Chondrocyte (in vitro differentiated cells): ENCODE measurements at places on chromosomes 16 and 17. TPM values are rescaled to one million over a fixed set of nuclear protein-coding genes. Genes with fewer than 3 reads are reported as not detected.

SPATA22 gene
- total RNA-seq = not detected in 3 replicates

PIPOX gene
- 1.5 to 2.3 TPM (median 2.2 TPM) in 3 replicates for total RNA-seq

GRCh38 chr16:14371778-14372431 is 258.2 kb downstream of the PARN start:
- DNase-seq = no peak

KRT9 gene
- not detected in 3 replicates for total RNA-seq

DNA sequence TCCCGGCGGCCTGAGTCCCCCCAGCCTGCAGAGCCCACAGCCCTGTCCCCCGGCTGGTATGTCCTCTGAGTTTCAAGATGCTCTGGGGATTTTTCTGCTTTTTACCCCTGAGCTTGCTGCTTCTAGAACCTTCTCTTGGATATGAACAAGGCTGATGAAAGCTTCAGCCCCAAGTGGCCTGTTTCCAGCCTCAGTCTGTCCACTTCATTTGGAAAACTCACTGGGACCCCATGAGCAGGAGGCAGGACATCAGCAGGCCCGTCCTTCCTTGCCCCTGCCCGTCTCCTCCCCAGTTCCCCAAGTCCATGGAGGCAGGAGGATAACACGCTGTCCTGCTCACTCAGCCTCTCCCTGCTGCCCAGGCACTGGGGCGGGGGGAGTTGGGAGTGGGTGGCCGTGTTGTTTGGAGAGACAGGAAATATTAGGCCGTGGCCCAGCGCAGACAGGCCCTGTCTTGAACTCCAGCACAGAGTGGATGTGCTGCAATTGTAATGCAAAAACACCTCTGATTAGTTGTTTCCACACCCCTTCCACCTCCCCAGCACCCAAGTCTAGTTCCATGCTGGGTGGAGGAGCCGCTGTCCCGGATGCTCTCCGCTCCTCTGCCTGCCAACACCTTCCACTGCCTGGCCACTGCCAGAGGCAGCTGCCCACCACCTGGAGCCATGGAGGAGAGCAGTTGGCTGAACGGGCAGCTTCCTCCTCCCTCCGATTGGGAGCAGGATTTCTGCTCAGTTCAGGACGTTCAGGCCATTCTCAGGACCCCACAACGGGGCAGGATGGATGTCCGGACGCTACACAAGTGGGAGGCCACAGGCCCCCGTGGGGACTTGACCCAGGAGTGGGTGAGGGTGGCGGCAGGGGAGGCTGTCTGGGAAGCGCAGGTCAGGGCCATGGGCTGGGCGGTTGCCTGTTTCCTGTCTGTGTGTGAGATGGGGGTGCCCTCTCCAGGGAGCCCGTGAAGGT is 216.9 kb upstream of the GSE1 start:
- peak; percentile 91 for DNase-seq

DNA sequence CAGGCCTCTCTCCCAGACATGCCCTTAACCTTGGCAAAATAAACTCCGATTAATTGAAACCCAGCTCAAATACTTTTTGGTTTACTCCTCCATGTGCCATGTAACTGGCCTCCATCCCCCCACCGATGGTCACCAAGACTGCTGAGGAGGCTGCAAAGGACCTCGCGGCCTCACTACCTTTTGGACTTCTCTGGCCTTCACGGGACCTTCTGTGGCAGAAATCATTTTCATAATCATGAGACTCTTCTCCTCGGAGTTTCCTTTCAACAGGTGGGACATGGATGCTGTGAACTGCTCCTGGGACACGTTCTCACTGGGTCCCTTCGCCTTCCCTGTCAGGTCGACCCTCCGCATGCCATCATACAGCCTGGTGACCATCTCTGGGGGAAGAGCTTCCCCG is 9.0 kb downstream of the MEAK7 start:
- DNase-seq = no peak

NPIPB6 gene
- total RNA-seq = 1.9 to 4.6 TPM (median 3.4 TPM) in 3 replicates

GRCh38 chr17:74288785-74289184 is 14.8 kb downstream of the DNAI2 start:
- DNase-seq = no peak

GRCh38 chr17:9116861-9117568 is 95.7 kb downstream of the NTN1 start:
- DNase-seq = peak; percentile 53

ZNF469 gene
- 19.0 to 62.8 TPM (median 60.5 TPM) in 3 replicates for total RNA-seq

DNA sequence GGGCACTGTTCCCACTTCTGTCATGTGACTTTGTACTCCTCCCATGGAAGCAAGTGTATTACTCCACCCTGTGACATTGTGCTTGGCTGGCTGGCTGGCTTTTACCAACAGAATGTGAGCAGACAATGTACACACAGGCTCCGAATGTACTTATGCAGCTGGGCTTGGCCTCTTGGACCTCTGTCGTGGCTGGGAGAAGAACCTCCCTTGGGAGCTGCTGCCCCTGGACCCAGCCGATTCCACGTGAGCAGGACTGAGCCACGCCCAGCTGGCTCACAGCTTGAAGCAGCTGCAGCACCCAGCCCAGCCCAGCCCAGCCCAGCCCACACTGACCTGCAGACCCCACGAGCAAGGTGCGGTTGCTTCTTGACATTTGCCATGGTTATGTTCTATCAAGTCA is 177.5 kb downstream of the RBFOX3 start:
- no peak for DNase-seq

GRCh38 chr17:37702598-37702997 is 42.3 kb downstream of the HNF1B start:
- no peak for DNase-seq

DNA sequence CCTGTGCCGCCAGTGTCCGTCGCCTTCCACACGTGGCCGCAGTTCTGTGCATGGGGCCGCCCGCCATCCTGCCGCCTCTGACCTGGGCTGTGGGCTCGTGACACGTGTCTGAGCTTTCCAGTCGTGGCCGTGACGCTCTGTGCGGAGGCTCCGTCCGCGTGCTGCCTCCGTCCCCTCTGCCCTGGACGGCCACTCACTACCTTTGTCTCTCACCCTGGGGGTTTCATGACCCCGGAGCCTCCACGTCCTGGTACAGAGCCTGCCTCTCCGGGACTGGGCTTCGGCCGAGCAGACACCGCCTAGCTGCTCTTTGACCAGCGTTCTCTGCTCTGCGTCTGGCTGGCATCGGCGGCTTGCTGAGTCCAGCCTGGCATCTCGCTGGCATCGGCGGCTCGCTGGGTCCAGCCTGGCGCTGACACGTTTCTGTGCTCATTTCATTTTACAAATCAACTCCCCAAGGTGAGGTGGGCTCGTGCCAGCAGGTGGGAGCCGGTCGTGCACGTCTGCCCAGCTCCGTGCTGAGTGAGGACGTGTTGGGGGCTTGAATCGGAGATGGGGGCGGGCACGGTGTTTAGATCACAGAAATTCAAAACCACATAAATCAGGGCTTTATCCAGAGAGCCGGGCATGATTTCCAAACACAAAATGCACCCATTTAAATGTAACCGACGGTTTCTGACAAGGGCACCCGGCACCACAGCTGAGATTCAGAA is 44.3 kb upstream of the GNG13 start:
- no peak for DNase-seq

SULT1A2 gene
- not detected in 3 replicates for total RNA-seq

CA4 gene
- total RNA-seq = not detected in 3 replicates

DNA sequence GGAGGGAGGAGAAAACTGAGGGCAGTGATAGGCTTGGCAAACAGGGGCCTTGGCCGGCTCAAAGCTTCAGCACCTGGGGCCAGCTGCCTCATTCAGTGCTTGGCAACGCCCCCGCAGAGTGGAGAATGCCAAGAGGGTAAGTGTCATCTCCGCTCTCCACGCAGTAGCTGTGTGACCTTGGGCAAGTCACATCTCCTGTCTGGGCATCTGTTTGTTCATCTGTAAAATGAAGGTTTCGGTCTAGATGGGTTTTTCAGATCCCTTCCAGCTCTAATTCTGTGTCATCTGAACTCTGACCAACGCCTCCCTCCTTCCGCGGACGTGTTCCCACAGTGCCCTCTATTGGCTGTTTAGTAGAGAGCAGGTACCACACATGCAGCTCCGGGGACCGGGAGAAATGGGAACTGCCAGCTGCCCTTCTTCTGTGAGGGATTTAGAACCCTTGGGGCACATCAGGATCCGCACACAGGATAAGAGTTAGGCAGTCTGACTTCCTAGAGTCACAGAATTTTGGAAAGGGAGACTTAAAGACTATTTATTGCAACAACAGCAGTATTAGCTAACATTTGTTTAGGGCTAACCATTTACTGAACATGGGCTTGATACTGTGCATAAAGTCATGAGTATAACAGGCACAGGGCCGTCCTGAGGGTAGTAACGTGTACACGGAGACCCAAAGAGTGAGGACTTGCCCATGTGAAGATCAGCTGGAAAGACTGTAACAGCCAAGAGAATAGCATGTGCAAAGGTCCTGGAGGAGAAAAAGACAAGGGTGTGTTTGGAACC is 26.8 kb downstream of the GP2 start:
- no peak for DNase-seq

PARD6A gene
- 2.5 to 3.5 TPM (median 3.3 TPM) in 3 replicates for total RNA-seq

EIF4A3 gene
- total RNA-seq = 63.2 to 76.2 TPM (median 64.0 TPM) in 3 replicates

- no peak for DNase-seq
These were observed 101.2 kb downstream of the RPTOR start for GRCh38 chr17:80645706-80646325.

GRCh38 chr16:28932339-28933141 is 769 bp downstream of the CD19 start:
- no peak for DNase-seq

MYL4 gene
- 0.51 to 1.9 TPM (median 1.1 TPM) in 3 replicates for total RNA-seq

SERPINF2 gene
- 0.15 to 0.24 TPM (median 0.15 TPM) in 3 replicates for total RNA-seq

ABAT gene
- 2.1 to 3.1 TPM (median 2.1 TPM) in 3 replicates for total RNA-seq

MT3 gene
- 0.77 TPM in 1 of 3 replicates, not detected in the others for total RNA-seq

DNA sequence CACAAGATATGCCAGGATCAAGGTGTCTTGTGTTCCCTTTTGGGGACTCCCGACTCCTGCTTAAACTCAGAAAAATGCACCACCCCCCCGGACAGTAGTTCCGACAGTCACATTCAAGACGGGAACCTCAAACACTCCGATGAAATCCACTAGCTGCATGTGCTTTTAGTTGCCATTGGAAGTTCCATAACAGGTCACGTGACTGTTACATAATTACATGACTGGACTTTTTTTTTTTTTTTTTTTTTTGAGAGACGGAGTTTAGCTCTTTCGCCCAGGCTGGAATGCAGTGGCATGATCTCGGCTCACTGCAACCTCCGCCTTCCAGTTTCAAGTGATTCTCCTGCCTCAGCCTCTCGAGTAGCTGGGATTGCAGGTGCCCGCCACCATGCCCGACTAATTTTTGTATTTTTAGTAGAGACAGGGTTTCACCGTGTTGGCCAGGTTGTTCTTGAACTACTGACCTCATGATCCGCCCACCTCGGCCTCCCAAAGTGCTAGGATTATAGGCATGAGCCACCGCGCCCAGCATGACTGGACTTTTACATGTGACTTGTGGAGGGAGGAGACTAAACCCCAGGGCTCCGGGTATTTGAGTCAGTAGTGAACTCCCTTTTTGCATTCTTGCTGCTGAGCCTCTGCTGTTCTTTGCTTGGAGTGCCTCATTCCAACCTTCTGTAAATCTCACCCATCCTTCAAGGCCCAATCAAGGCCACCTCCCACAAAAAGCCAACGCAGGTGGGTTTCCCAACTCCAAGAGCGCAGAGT is 1.6 kb downstream of the SIRT7 start:
- DNase-seq = no peak

PABPN1L gene
- not detected in 3 replicates for total RNA-seq

CACNG1 gene
- not detected in 3 replicates for total RNA-seq

DNA sequence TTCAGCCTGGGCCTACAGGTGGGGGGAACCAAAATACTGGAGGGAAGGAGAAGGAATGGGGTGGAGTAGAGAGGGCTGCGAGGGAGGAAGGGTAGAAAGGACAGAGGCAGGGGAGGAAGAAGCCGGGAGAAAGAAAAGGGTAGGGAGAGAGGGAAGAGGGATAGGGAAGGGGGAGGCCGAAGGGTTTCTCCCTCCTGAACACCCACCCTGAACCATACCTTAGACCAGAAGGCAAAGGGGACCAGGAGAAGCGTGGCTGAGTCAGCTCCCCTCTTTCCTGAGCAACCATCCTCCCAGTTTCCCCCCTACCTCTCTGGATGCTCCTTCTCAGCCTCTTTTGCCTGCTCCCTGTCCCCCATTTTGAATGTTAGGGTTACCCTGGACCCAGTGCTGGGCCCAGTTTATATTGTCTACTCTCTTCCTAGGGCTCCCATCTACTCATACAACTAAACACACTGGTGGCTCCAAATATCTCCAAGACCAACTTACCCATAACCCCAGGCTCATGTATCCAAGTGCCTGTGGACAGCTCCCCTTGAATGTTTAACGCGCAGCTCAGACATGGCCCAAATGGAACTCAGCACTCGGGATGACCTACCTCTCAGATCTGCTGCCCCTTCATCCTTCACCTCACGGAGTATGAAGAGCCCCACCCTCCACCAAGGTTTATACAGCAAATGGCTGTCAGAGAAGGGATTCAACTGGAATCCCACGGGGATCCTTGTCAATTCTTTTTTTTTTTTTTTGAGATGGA is 7.8 kb downstream of the TSPOAP1 start:
- DNase-seq = peak; percentile 44

RRAD gene
- total RNA-seq = 0.75 to 6.5 TPM (median 4.4 TPM) in 3 replicates

GRCh38 chr16:75043175-75043895 is 44.5 kb downstream of the ZNRF1 start:
- DNase-seq = no peak

DNA sequence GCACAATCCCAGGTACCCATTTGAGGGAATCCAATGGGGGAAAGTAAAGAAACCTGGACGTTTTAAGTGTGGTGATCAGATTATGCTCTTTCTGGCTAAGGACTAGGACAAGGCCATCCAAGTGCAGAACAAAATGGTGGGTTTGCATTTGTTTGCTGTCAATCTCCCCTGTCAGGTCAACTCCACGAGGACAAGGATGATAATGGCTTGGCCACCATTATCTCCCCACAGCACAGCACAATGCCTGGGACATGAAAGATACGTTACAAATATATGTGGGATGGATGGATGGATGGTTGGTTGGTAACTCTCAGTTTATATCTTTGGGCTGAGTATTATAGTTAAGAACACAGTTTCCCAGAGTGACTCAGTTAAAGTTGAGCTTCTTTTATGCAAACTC is 526.9 kb downstream of the NPIPA7 start:
- DNase-seq = no peak

- no peak for DNase-seq
These were observed 38.2 kb upstream of the PIRT start for GRCh38 chr17:10875984-10876555.

DNA sequence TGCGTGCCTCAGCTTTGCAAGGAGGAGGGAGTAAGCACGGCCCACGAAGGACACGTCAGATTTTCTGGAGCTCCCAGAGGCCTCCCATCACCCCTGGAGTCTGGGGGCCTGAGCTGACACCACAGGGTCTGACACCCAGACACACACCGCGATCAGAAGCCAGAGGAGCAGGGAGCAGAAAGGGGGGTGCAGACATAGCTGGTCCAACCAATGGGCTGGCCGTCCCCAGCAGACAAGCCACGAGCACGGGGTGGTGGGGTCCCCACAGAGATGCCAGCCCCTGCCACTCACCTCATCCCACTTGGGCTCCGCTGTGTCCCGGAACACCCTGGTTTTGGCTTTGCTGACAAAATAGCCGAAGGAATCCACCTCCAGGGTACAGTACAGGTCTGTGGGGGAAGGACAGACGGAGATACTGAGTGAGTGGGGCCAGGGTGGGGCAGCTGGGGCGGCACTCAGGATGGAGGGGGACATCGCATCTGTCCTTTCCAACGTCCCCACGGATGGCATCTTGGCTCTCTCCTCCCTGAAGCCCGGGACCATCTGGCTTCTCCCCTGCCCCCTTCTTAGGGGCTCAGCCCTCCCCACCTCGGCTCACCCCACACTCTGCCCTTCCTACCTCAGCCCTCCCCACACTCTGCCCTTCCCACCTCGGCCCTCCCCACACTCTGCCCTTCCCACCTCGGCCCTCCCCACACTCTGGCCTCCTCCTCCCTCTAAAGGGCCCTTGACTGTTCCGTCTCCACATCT is 53.5 kb downstream of the TIMM22 start:
- DNase-seq = peak; percentile 75

UTS2R gene
- not detected in 3 replicates for total RNA-seq
